ENCODE measurements at places on chromosomes 3 and 15. TPM values are rescaled to one million over a fixed set of nuclear protein-coding genes. Genes with fewer than 3 reads are reported as not detected.

Gene WDR72
- total RNA-seq = not detected

Gene MYLK
- total RNA-seq = 740 TPM

Gene B3GALNT1
- total RNA-seq = 13.1 TPM

Gene TM4SF4
- 0.26 TPM for total RNA-seq

Gene RPN1
- total RNA-seq = 303 TPM

Gene GMNC
- total RNA-seq = under 0.01 TPM

Gene STRA6
- 0.17 TPM for total RNA-seq

DNA sequence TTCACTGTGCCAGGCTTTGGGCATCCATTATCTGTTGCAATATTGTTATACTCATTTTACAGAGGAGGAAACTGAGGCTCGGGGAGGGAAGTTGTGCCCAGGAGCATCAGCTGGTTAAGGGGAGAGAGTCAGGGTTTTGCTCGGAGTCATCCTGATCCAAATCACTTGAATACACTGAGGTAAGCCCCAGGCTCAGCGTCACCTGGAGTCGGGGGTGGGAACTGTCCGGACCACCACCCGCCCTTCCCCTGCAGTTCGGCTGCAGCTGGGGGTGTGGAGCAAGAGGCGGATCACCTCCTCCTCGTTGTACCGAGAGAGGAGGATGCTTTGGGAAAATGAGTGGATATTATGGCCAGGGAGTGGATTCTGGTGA lies 646 bp downstream of the HRH1 start:
- no peaks in the 10 kb centered on the region for H3K36me3 ChIP-seq
- DNase-seq = no peak
- peak overlapping the region; percentile 79 for H3K27ac ChIP-seq
- peak overlapping the region; percentile 85 for H3K4me3 ChIP-seq
- no peaks in the 10 kb centered on the region for H3K27me3 ChIP-seq
- peaks cover 10% of the 10 kb centered on the region for H3K4me1 ChIP-seq

DNA sequence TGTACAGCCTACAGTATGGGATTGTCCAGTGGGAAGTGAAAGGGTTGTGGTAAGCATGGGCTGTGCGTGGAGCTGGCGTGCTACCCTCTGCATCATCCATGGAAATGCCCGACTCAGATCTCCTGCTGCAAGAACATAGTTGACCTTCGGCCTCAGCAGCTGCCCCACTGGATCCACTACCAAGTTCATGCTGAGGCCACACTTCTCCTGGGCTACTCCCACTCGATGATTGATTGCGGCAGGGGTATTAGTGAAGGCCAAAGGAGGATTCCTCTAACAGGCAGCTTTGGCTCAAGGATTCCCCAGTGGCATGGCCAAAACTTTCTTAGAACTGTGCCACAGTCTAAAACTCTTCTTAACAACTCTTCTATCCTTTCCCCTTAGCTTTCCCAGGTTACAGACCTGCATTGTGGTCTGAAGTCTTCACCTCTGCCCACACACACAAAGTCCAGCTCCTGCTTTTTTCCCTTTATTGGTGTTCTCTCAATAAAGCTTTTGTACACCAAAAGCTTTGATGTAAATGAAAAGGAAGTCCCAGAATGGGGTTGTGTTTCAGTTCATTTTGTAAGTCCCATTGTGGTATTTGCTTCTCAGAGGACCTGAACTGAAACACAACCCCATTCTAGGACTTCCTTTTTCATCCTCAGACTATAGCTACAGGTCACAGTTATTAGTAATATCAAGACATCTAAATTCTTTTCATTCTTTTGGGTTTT lies 4.9 kb upstream of the TBC1D5 start:
- H3K27me3 ChIP-seq = no peaks in the 10 kb centered on the region
- no peak overlapping the region for H3K4me3 ChIP-seq
- no peaks in the 10 kb centered on the region for H3K36me3 ChIP-seq

DNA sequence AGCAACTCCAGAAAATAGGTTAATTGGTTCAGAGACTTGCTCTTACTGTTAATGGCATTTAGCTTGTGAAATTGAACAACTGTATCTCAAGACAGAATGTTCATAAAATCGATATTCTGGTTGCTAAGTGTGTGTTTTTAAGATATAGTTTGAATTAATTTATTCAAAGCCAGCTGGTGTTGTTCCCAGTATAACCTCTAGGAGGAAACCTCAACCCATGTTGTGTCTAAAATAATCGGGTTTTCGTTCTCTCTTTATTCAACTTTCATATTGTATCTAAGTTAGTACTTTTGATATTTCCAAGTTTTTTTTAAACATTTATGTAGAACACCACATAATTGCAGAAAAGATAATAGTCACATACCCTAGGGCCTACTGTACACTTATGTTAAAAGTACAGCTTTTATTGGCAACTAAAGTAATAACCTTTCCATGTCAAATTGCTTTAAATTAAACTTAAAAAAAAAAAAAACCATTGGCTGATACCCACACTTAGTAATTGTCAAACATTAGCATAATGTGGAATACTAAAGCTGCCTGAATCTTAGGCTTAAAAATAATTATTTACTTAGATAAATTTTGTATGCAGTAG lies 90.9 kb downstream of the SAMMSON start:
- no peak overlapping the region for H3K4me3 ChIP-seq
- H3K27me3 ChIP-seq = no peaks in the 10 kb centered on the region
- H3K4me1 ChIP-seq = no peaks in the 10 kb centered on the region
- H3K27ac ChIP-seq = no peak overlapping the region
- H3K36me3 ChIP-seq = no peaks in the 10 kb centered on the region
- peak; percentile 53 for DNase-seq

GRCh38 chr3:193996221-193996620 lies 139.7 kb upstream of the HES1 start:
- DNase-seq = no peak
- H3K4me3 ChIP-seq = no peak overlapping the region
- H3K36me3 ChIP-seq = no peaks in the 10 kb centered on the region

DNA sequence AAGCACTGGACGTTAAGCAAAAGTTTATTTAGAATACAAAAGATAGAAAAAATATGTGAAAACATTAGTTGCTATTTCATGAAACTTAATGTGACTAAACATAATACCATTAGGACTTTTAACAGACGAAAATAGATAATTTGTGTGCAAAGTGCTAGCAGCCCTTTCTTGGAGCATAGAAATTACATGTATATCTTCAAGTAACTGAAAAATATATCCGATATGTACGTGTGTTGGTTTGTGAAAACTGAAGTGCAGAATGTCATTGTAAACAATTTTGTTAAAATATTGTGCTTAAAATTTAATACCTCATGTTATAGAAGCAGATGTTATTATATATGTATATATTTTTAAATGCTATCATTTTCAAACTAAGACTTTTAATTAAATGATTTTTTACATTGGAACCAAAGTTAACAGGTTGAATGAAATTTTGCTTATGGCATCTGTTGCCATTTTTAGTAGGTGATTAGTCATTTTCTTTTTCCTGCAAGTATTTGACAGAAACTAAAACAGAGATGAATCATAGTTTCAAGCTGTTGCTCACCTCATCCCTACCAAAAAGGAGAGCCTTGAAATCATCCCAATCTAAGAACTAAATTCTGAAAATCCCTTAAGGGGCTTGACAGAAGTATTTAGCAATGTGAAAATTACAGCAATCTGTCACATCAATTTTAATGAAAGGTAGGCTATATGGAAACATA lies 334.8 kb downstream of the NAALADL2 start:
- H3K4me3 ChIP-seq = no peak overlapping the region
- peak; percentile 16 for DNase-seq
- no peaks in the 10 kb centered on the region for H3K27me3 ChIP-seq
- H3K36me3 ChIP-seq = no peaks in the 10 kb centered on the region

GRCh38 chr15:47570451-47570850 lies 146.9 kb upstream of the SEMA6D start:
- no peak overlapping the region for H3K27ac ChIP-seq
- no peak for DNase-seq
- no peak overlapping the region for H3K4me3 ChIP-seq
- H3K27me3 ChIP-seq = no peaks in the 10 kb centered on the region
- no peaks in the 10 kb centered on the region for H3K36me3 ChIP-seq
- H3K4me1 ChIP-seq = peaks cover 2% of the 10 kb centered on the region

DNA sequence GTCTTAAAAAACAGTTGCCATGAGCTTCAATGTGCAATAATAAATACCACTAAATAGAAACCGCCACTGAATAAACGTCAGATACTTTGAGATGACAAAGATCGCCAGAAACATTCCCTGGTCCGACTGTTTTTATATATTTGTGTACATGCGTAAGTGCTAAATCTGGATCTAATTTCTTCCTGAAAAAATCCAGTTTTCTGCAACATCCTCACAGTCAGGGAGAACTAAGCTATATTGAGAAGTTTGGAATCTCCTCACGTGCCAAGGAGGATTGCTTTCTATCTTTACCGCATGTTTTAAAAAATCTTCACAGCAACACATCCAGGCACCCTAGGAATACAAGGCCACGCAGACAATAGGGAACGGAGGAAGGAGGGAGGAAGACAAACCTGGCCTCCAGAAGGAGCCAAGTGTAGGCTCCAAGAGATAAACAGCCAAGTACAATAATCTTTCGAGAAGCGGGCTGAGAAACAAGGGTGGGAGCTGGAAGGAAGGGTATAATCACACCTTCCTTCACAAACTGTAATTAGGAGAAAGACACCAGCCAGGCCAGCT lies 5.7 kb downstream of the VGLL4 start:
- peak overlapping the region; percentile 35 for H3K4me3 ChIP-seq
- no peaks in the 10 kb centered on the region for H3K27me3 ChIP-seq
- H3K4me1 ChIP-seq = peaks cover 11% of the 10 kb centered on the region
- H3K36me3 ChIP-seq = no peaks in the 10 kb centered on the region
- peak overlapping the region; percentile 76 for H3K27ac ChIP-seq
- DNase-seq = peak; percentile 59
